ENCODE measurements at places on chromosomes 12 and 14. TPM values are rescaled to one million over a fixed set of nuclear protein-coding genes. Genes with fewer than 3 reads are reported as not detected.

Gene RFX4
- not detected for total RNA-seq

Gene MYH6
- total RNA-seq: not detected

Gene C14orf39
- total RNA-seq: not detected

Gene RPL10L
- not detected for total RNA-seq

Gene CELA1
- not detected for total RNA-seq

Gene ASPG
- total RNA-seq: not detected

Gene FAM181A
- not detected for total RNA-seq

- H3K4me3 ChIP-seq: no peak overlapping the region
- no peaks in the 10 kb centered on the region for H3K27me3 ChIP-seq
- no peak for DNase-seq
- no peaks in the 10 kb centered on the region for H3K4me1 ChIP-seq
Measured at GRCh38 chr12:90589956-90590355, 365.0 kb downstream of the CCER1 start.

GRCh38 chr14:92668276-92668973, 80.0 kb downstream of the LGMN start:
- peaks cover 74% of the 10 kb centered on the region for H3K36me3 ChIP-seq
- H3K27me3 ChIP-seq: no peaks in the 10 kb centered on the region
- no peak overlapping the region for H3K4me3 ChIP-seq
- DNase-seq: no peak
- peaks cover 65% of the 10 kb centered on the region for H3K4me1 ChIP-seq

- peaks cover 2% of the 10 kb centered on the region for H3K27me3 ChIP-seq
- no peak overlapping the region for H3K4me3 ChIP-seq
- no peak overlapping the region for H3K27ac ChIP-seq
- no peaks in the 10 kb centered on the region for H3K4me1 ChIP-seq
Measured at GRCh38 chr12:64891629-64892028, 67.2 kb downstream of the TBC1D30 start.

- no peak for DNase-seq
- H3K27ac ChIP-seq: no peak overlapping the region
- H3K27me3 ChIP-seq: peaks cover 3% of the 10 kb centered on the region
- H3K36me3 ChIP-seq: no peaks in the 10 kb centered on the region
- no peak overlapping the region for H3K4me3 ChIP-seq
- peaks cover 3% of the 10 kb centered on the region for H3K4me1 ChIP-seq
Measured at GRCh38 chr12:29025937-29026336, 123.1 kb upstream of the FAR2 start.

GRCh38 chr12:26018926-26019325, 60.4 kb downstream of the RASSF8 start:
- no peaks in the 10 kb centered on the region for H3K36me3 ChIP-seq
- no peaks in the 10 kb centered on the region for H3K4me1 ChIP-seq
- H3K4me3 ChIP-seq: no peak overlapping the region
- H3K27ac ChIP-seq: no peak overlapping the region
- H3K27me3 ChIP-seq: peaks cover 17% of the 10 kb centered on the region

DNA sequence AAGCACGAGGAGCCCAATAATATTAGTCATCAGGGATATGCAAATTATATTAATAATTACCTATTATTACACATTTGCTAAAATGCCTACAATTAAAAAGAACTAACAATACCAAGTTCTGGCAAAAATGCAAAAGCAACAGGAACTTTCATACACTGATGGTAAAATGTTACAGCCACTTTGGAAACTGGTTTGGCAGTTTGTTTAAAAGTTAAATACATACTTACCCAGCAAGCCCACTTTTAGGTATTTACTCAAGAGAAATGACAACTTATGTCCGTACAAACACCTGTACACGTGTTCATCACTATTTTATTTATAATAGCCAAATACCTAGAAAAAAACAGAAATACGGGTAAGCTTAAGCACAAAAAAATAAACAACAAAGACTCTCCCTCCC, 17.0 kb downstream of the WDR89 start:
- H3K36me3 ChIP-seq: peaks cover 21% of the 10 kb centered on the region
- no peaks in the 10 kb centered on the region for H3K27me3 ChIP-seq
- peaks cover 4% of the 10 kb centered on the region for H3K4me1 ChIP-seq
- H3K4me3 ChIP-seq: no peak overlapping the region

- H3K27me3 ChIP-seq: no peaks in the 10 kb centered on the region
- no peaks in the 10 kb centered on the region for H3K36me3 ChIP-seq
- H3K4me1 ChIP-seq: no peaks in the 10 kb centered on the region
- no peak overlapping the region for H3K27ac ChIP-seq
Measured at GRCh38 chr14:88955455-88955854, 131.0 kb downstream of the TTC8 start.

DNA sequence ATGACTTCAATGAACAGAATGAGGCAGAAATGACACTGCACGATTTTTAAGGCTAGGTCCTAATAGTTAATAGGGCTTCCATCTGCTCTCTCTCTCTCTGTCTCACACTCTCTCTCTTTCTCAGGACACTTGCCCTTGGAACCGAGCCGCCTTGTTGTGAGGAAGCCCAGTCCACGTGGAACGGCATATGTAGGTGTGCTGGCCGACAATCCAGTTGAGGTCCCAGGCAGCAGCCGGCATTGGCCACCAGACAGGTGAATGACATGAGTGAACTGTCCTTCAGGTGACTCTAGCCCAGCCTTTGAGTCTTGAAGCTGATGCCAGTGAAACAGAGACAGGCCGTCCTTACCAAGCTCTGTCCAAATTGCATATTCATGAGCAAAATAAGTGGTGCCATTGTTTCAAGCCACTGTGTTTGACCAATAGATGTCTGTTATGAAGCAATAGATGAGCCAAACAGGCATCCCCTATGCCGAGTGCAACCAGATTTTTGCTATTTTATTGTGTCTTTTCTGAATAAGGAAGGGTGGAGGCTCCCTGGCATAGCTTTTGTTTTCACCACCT, 217.5 kb upstream of the LHX5 start:
- no peaks in the 10 kb centered on the region for H3K4me1 ChIP-seq
- H3K36me3 ChIP-seq: no peaks in the 10 kb centered on the region
- no peak overlapping the region for H3K4me3 ChIP-seq

GRCh38 chr12:53651737-53652136, 24.1 kb downstream of the ATP5MC2 start:
- DNase-seq: no peak
- no peaks in the 10 kb centered on the region for H3K36me3 ChIP-seq
- no peak overlapping the region for H3K4me3 ChIP-seq
- H3K4me1 ChIP-seq: no peaks in the 10 kb centered on the region
- no peak overlapping the region for H3K27ac ChIP-seq

DNA sequence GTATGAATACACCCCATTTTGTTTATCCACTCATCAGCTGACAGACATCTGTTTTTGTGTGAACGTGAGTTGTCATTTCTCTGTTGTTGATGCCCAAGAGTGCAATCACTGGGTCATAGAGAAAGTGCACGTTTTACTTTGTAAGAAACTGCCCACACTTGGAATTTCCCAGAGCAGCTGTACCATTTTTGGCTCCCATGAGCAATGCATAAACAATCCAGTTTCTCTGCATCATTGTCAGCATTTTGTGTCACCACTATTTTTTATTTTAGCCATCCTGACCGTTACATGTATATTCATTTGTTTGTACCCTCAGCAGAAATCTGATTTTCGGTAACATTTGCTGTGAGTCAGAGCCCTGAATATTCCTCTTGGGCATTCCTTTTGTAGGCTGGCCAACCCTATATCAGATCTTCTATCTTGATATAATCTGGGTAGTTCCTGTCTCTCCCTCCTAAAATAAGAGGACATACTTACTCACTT, 62.7 kb downstream of the RBM19 start:
- peaks cover 7% of the 10 kb centered on the region for H3K36me3 ChIP-seq
- H3K27me3 ChIP-seq: no peaks in the 10 kb centered on the region
- DNase-seq: no peak
- H3K27ac ChIP-seq: no peak overlapping the region
- H3K4me3 ChIP-seq: no peak overlapping the region
- H3K4me1 ChIP-seq: no peaks in the 10 kb centered on the region

DNA sequence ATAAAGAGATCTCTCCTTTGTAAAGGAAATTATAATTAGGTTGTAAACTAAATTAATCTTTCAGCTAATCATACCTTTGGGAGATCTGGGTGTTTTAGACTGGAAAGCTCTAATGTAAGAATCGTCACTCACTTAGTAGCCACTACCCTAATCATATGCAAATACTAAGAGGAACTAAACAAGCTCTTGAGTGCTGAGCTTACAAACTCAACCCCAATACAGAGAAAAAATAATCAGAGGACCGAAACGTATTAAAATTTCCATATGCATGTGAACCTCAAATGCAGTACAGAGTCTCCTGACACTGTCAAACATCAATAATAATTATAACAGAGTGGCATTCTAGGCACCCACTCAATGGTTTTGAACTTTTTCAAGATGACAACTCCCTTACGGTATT, 235.3 kb upstream of the FOXN3 start:
- DNase-seq: no peak
- H3K36me3 ChIP-seq: peaks cover 5% of the 10 kb centered on the region
- no peaks in the 10 kb centered on the region for H3K27me3 ChIP-seq
- H3K4me3 ChIP-seq: no peak overlapping the region
- H3K27ac ChIP-seq: no peak overlapping the region

DNA sequence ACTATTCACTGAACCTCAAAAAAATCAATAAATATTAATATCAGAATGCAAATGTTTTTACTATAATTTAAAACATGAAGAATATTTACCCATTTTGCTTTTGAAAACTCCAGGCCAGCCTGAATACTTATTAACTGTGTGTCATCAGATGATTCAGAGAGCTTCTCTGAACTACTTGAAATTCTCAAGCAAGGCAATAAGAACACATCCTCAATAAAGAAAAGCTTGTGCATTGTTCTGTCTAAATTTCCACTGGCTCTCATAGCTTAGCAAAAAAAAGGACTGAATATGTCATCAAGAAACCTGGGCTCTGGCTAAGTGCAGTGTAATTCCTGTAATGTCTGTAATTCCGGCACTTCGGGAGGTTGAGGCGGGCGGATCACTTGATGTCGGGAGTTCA, 194.1 kb downstream of the BTG1 start:
- H3K4me1 ChIP-seq: peaks cover 8% of the 10 kb centered on the region
- no peak overlapping the region for H3K27ac ChIP-seq
- DNase-seq: no peak
- no peak overlapping the region for H3K4me3 ChIP-seq
- peaks cover 6% of the 10 kb centered on the region for H3K36me3 ChIP-seq
- no peaks in the 10 kb centered on the region for H3K27me3 ChIP-seq

GRCh38 chr14:80927083-80927989, 14.2 kb downstream of the CEP128 start:
- H3K36me3 ChIP-seq: peaks cover 69% of the 10 kb centered on the region
- DNase-seq: no peak
- no peak overlapping the region for H3K27ac ChIP-seq
- H3K27me3 ChIP-seq: no peaks in the 10 kb centered on the region
- no peak overlapping the region for H3K4me3 ChIP-seq

DNA sequence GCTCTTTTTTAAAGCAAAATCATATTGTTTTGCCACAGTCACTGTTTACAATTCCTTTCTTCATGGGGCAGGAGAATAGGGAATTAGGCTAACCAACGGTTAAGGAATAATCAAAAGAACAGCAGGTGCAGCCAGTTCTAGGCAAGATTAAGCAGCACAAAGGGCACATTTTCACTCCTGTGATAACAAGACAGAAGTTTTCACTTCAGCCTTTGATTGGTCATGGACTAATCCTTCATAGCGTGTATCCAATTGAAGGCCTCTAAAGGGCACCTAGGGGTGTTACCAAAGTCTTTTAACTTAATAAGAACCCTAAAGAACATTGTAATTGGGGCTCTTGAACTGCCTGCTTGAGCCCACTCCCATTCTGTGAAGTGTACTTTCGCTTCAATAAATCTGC, 206.9 kb upstream of the AMIGO2 start:
- no peak for DNase-seq
- H3K4me3 ChIP-seq: no peak overlapping the region
- peaks cover 5% of the 10 kb centered on the region for H3K4me1 ChIP-seq
- no peak overlapping the region for H3K27ac ChIP-seq

- no peak overlapping the region for H3K27ac ChIP-seq
- no peaks in the 10 kb centered on the region for H3K27me3 ChIP-seq
- DNase-seq: no peak
- no peak overlapping the region for H3K4me3 ChIP-seq
Measured at GRCh38 chr12:77120156-77121085, 55.1 kb upstream of the E2F7 start.

GRCh38 chr12:132858718-132859266, 28.6 kb downstream of the CHFR start:
- H3K27ac ChIP-seq: no peak overlapping the region
- H3K36me3 ChIP-seq: peaks cover 57% of the 10 kb centered on the region
- no peaks in the 10 kb centered on the region for H3K27me3 ChIP-seq
- no peak overlapping the region for H3K4me3 ChIP-seq

GRCh38 chr14:55354500-55354899, 57.1 kb downstream of the ATG14 start:
- H3K4me1 ChIP-seq: peaks cover 20% of the 10 kb centered on the region
- H3K4me3 ChIP-seq: no peak overlapping the region
- peak overlapping the region; percentile 66 for H3K27ac ChIP-seq
- peak; percentile 72 for DNase-seq
- peaks cover 9% of the 10 kb centered on the region for H3K36me3 ChIP-seq
- no peaks in the 10 kb centered on the region for H3K27me3 ChIP-seq

DNA sequence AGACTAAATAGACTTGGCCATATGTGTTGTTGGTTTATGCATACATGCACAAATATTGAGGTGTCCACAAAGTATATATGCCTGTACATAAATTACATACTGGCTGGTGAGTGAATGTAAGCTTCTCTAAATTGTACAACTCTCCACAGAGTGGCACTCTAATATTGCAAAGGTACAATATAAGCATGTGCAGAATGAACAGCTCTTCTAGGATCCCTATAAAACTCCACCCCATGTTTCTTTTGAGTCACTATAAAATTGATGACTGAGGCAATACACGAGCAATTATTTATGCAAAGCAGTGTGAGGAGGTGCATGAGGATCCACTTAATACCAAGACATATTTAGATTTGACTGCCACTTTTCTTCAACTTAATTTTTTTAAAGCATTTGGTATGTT, 172.2 kb downstream of the NAV3 start:
- H3K4me3 ChIP-seq: no peak overlapping the region
- no peak overlapping the region for H3K27ac ChIP-seq
- no peaks in the 10 kb centered on the region for H3K27me3 ChIP-seq
- H3K36me3 ChIP-seq: no peaks in the 10 kb centered on the region
- DNase-seq: no peak
- no peaks in the 10 kb centered on the region for H3K4me1 ChIP-seq

DNA sequence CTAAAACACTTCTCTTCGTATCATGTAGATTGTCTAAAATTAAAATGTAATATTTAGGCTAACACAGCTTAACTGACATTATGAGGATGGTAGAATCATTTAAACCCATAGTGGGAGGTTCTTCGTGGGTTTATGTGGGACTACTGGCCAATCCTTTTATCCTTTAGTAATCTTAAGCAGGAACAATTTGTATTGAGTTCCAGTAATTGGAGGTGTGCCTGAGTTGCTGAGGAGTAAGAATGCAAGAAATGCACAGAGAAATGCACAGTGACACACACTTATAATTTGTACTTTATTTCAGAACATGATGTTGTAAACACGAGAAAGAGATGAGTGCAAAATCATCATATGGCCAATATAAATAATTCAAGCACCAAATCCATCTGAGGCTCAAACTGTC, 22.3 kb downstream of the OTOGL start:
- H3K27me3 ChIP-seq: no peaks in the 10 kb centered on the region
- H3K4me3 ChIP-seq: no peak overlapping the region
- H3K4me1 ChIP-seq: no peaks in the 10 kb centered on the region
- no peaks in the 10 kb centered on the region for H3K36me3 ChIP-seq

- DNase-seq: no peak
- no peaks in the 10 kb centered on the region for H3K4me1 ChIP-seq
- H3K4me3 ChIP-seq: no peak overlapping the region
- H3K27ac ChIP-seq: no peak overlapping the region
- H3K27me3 ChIP-seq: peaks cover 2% of the 10 kb centered on the region
Measured at GRCh38 chr14:23543403-23543802, 8.2 kb downstream of the ZFHX2 start.

All from activated CD8-positive, alpha-beta T cell treated with anti-CD3 and anti-CD28 coated beads, Interleukin-2, amount 10 ng/mL, durations not matched to agents 7 days and 5 days (primary cell).